ENCODE measurements at places on chromosomes 13 and 19.

GRCh38 chr13:31807090-31807541 lies 67.8 kb downstream of the RXFP2 start:
- DNase-seq: peak; percentile 55

- DNase-seq: no peak
Observed at GRCh38 chr13:99307247-99307646, at the start of gene GPR183. Gene GPR183 (minus strand): TSS chr13:99307399. CDS start chr13:99296145, 11,254 bp downstream.

- DNase-seq: no peak
Observed at GRCh38 chr13:87779426-87779825, 108.3 kb downstream of the SLITRK5 start.

GRCh38 chr13:55159765-55160164 lies 1981.0 kb upstream of the PRR20A start:
- no peak for DNase-seq

GRCh38 chr13:79522583-79522982 lies 41.6 kb downstream of the NDFIP2 start:
- DNase-seq: no peak

DNA sequence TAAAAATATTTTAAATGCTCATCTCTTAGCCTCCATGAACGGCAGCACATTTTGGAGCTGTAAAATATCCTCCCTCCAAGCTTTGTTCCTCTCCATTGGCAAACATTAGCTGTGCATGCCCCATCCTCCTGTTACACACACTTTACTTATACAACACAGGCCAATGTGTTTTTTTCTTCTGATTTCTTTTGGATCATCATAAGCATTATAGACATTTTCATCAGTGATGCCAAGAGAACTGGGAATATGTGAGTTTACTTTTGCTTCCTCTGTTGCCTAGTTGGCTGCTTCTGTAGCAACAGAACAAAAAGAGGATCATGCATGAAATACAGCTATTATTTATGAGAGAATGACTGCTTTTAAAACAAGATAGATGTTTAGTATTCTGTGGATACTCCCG lies 142.6 kb downstream of the PCDH9 start:
- no peak for DNase-seq

DNA sequence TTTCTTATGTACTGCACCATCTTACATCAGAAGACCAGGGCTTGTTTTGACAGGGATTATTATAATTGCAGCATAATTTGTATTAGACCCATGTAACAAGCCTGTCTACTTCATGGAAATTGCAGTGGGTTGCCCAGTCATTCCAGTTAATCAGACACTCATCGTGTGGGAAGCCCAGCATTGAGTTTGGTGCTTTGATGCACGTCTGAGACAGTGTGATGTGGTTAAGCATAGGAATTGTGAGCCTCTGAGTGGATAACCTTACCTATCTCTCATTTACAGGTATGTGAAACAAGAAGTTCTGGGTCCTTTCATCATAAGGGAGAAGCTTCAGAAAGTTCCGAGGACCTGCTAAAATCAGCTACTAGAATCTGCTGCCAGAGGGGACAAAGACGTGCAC lies 12.8 kb downstream of the RGCC start:
- DNase-seq: no peak

- DNase-seq: no peak
Observed at GRCh38 chr13:61370520-61370919, 45.1 kb downstream of the PCDH20 start.

DNA sequence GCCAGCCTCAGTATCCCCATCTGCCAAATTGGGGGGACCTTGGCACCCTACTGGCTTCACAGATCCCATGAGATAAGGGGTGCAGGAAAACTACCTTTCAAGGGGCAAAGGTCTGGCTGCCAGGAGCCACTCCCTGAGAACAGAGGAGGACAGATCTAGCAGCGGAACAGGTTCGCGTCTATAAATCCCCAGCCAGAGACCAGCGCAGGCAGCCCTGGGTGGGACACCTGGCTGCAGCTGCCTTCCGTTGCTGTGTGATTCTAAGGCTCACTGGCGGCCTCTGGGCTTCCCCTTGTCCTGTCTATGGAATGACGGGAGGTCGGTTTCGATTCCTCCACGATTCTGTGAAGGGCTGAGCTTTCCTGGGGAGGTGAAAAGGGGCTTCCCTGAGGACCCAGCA lies 7.3 kb downstream of the RELB start:
- no peak for DNase-seq
